ENCODE measurements at places on chromosomes 7 and 10. TPM values are rescaled to one million over a fixed set of nuclear protein-coding genes. Genes with fewer than 3 reads are reported as not detected.

The FGFR2 gene
- total RNA-seq = not detected

The TCAF2 gene
- total RNA-seq = 1.6 TPM

The ADAM12 gene
- total RNA-seq = not detected

The ZNF32 gene
- 55.5 TPM for total RNA-seq

The OR2A7 gene
- not detected for total RNA-seq

The CHN2 gene
- 4.6 TPM for total RNA-seq

The NYAP1 gene
- 0.08 TPM for total RNA-seq

The TLL2 gene
- 0.41 TPM for total RNA-seq

GRCh38 chr7:78690174-78690573, 763.3 kb downstream of the MAGI2 start:
- no peak for DNase-seq

DNA sequence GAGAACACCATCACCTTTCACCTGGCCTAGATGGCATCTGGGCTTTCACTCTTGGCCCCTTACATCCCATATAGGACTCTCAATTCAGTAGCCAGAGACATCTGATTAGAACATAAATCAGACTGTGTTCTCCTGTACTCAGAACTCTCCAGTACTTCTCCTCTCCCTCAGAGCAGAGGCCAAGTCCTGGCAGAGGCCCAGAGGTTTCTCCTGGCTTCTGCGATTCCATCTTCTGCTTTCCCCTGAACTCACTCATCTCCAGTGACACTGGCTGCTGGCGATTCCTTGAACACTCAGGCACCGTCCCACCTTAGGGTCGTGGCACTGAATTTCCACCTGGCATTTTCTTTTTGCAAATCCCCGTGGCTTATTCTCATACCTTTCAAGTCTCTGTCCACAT, 4.9 kb upstream of the NEUROD6 start:
- DNase-seq = no peak

- no peak for DNase-seq
These were observed 180.2 kb downstream of the PTPN20 start for GRCh38 chr10:47091421-47091820.

GRCh38 chr10:131885391-131886165, 15.2 kb upstream of the PPP2R2D start:
- peak; percentile 77 for DNase-seq

DNA sequence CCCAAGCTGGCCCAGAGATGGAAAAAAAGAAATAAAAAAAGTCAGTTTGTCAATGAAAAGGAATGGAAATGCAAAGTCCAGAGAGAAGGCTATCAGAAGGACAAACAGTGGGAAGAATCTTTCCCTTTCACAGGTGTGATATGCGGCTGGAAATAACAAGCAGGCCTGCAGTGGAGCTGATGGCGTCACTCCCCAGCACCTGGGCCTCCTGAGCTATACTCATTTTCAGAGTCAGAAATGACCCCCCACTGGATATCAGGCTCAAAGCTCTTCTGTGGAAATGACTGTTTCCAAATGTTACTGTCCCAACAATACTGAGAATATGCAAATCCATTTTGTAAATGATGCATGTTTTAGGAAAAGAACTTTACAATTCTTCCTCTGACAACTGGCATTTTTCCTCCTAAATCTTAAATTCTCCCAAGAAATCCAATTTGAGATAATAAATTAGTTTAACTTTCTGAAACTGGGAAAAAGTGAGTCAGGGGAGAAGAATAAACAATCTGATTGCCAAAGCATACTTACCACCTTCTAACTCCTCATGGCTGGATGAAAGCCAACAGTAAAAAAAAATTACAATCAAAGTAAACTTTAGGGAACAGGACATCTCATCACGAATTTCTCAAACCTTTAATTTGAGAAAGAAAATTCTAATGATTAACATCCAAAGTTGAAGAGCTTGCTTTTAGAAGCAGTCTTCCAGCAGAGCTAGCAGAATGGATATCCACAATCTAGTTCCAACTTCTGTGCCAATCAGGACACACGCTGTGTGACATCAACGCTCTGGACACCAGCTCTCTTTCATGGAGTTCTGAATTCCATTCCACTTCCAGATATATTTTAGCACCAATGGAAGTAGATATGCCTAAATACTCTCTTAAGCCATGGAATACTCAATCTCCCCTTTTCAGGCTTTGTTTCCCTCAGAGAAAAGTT, 5.3 kb upstream of the CUZD1 start:
- DNase-seq = no peak

DNA sequence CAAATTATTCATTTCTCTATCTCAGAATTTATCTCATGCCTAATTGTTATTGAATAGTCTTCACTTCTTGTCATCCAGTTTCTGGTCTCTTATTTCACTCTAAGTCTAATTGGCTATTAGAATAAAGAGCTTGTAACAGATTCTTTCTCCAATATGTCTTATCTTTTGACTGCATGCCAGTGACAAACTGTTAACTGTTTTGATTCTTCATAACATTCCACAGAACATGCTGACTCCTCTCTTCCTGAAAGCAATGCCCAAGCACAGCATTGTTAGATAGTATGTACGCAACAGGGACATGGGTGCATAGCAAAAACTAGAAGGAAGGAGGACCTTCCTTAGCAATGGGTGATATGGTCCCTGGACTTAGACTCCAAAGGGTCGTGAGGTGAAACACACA, 65.4 kb downstream of the TRUB1 start:
- DNase-seq = no peak

DNA sequence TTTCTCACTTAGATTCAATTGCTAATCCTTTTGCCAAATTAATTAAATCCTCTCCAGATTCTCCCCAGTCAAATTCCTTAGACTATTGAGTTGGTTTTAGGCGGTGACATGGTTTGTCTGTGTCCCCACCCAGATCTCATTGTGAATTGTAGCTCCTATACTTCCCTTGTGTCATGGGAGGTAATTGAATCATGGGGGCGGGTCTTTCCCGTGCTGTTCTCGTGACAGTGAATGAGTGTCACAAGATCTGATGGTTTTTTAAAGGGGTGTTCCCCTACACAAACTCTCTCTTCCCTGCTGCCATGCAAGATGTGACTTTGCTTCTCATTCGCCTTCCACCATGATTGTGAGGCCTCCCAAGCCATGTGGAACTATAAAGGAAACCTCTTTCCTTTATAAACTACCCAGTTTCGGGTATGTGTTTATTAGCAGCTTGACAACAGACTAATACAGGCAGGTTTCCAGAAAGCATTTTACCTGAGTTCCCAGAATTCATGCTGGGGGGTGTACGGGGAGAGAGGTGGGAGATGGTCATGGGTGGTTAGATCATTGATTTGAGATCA, 44.7 kb upstream of the GARS1 start:
- no peak for DNase-seq

GRCh38 chr7:39536951-39537350, 29.3 kb upstream of the YAE1 start:
- DNase-seq = no peak

DNA sequence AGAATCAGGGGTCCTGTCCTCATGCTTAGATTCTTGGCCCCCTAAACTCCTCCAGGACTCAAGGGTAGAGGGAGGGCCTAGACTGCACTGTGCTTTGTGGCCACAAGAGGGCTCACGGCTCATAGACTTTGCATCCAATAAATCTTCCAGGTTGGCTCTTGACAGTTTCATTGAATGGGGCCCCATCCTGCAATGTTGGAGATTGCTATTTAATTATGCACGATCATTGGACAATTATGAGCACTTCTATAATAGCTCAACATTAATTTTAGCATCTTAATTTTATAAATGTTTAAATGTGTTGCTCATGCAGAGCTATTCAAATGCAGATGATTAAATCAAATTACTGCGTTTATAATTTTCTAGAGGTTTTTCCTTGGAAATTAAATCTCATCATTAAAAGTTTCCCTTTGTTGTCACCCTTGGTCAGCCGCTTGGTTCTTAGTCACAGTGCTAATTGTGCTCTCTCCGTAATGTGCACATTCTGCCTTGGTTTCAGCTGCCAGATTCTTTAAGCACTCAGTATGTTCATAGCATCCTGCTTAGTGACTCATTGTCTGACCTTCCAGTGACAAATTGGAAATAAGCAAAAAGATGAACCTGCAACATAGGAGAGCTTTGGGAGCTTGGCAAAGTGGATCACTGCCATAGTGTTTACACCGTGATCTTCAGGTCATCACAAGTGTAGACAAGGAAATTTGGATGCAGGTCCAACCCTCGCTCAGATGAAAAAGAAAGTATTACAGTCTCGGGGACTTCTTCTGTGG, 33.4 kb upstream of the PLPP4 start:
- no peak for DNase-seq

GRCh38 chr10:70890917-70891431, 2.6 kb upstream of the PCBD1 start:
- DNase-seq = peak; percentile 49

- DNase-seq = no peak
These were observed 10.4 kb upstream of the ZNF485 start for GRCh38 chr10:43595739-43596298.

- no peak for DNase-seq
These were observed 133.7 kb upstream of the SH2B2 start for GRCh38 chr7:102152672-102153598.

GRCh38 chr7:46247664-46248063, 326.6 kb upstream of the IGFBP3 start:
- DNase-seq = no peak

DNA sequence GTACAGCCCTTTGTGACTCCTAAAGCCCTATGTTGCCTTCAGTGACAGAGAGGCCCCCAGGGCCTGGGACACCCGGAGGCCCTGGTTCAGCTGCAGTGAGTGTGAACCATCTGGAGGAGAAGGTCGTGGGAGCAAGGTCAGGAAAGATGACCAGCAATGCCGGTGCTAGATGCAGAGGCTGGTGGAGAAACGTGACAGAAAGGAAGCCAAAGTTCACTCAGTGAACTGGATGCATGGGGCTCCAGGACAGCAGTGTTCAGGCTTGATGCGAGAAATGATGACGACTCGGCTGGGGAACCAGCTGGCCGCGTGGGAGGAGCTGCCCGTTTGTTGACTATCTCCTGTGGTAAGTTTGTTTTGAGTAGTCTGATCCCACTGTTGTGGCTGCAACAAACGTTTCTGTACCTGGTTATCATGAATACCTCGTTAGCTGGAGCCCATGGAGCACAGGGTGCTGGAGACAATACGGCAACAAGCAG, 54.1 kb upstream of the MKRN1 start:
- DNase-seq = no peak

DNA sequence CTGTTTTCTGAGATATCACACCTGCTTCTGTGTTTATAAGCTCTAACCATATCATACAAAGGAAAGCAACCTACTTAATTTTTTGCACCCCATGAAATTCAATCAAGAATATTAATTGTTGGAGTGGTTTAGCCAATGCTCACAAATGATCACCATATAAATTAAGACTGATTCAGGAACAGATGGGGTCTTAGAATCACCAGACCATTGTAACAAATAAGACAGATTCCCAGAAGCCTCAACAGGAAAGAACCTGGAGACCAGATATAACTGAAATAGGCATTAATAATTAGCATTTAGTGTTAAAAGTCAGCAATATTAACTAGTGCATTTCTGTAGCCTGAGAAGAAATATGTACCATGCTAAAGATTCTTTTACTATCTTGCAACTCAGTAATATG, 73.6 kb downstream of the SLC13A1 start:
- no peak for DNase-seq

DNA sequence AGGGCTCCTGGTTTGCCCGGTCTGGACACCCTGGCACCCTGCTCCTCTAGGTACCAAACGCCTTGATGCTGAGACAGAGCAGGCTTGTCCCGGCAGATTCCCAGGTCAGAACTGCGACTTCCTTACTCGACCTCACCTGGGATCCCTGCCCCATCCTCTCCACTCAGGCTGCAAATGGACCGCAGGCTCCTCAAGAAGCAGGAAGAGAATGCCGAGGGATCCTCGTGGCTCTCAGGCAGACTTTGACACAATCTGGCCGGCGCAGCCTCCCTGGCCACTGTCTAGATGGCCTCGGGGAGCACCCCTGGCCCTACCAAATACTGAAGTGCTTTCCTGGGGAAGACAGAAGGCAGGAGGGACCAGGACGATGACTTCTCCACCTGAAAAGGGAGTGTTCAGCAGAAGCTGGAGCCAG, 421 bp upstream of the NODAL start:
- DNase-seq = no peak

DNA sequence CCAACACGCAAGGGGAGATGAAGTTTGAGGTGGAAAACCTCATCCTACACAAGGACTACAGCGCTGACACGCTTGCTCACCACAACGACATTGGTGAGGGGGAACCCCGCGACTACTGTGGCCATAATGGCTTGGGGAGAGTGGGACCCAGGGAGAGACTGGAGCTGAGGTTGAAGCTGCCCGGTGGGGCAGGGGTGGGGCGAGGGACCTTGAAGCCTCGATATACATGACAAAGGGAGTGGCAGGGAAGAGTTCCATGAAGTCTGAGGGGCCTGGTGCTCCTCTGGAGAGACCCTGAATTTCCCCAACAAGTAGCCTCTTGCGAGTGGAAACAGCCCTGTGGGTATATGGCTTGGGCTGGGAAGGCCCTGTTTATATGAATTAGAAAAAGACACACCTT, 3.1 kb downstream of the PLAU start:
- DNase-seq = no peak

DNA sequence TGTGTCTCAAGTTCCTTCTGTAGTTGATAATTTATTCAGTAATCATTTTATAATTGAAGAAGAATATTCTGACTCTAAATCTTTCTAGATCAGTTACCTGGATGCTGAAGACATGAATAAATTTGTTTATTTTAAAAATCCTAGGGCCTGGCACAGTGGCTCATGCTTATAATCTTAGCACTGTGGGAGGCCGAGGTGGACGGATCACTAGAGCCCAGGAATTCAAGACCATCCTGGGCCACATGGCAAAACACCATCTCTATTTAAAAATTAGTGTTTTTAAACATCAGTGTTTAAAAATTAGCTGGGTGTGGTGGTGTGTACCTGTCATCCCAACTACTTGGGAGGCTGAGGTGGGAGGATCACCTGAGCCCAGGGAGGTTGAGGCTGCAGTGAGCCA, 9.3 kb downstream of the POR start:
- DNase-seq = no peak

GRCh38 chr10:7487528-7487927, 76.7 kb upstream of the SFMBT2 start:
- no peak for DNase-seq

GRCh38 chr7:83524277-83525075, 124.5 kb downstream of the SEMA3E start:
- DNase-seq = no peak

Measured in psoas muscle (tissue), 8 donors.